Posterior vena cava (tissue), 2 donors: ENCODE measurements at places on chromosomes 3 and 15. TPM values are rescaled to one million over a fixed set of nuclear protein-coding genes. Genes with fewer than 3 reads are reported as not detected.

- DNase-seq: no peak
These were observed 457.1 kb downstream of the MFSD1 start for GRCh38 chr3:159258934-159259333.

DNA sequence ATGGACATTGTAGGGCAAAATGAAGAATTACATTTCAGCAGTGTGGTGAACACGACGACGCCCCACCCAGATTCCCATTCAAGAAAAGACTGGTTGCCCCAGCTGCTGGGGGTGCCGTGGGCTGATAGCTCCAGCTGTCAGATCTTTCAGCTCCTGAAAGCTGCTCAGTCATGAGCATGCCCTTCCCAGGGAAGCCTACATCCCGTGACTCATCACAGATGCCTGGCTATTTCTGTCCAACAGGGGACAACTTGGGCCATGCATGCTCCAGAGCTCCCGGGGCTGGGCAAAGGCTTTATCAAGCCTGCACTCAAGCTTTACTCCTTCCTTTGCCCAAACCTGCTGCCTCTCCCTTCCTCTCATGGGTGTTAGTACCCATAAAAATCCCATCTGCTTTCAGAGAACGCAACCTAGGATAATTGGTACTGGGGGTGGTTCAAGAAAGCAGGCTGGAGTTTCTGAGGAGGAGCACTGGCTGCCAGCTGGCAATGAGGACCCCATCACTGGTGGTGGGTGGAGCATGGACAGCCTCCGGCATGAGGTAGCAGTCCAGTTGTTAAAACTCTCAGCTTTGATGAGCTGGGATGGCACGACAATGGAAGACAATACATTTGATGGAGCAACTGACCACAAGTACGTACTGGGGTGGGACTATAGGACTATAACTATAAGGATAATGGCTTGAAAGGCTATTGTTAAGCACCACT lies 16.4 kb upstream of the ST8SIA2 start:
- DNase-seq: no peak

DNA sequence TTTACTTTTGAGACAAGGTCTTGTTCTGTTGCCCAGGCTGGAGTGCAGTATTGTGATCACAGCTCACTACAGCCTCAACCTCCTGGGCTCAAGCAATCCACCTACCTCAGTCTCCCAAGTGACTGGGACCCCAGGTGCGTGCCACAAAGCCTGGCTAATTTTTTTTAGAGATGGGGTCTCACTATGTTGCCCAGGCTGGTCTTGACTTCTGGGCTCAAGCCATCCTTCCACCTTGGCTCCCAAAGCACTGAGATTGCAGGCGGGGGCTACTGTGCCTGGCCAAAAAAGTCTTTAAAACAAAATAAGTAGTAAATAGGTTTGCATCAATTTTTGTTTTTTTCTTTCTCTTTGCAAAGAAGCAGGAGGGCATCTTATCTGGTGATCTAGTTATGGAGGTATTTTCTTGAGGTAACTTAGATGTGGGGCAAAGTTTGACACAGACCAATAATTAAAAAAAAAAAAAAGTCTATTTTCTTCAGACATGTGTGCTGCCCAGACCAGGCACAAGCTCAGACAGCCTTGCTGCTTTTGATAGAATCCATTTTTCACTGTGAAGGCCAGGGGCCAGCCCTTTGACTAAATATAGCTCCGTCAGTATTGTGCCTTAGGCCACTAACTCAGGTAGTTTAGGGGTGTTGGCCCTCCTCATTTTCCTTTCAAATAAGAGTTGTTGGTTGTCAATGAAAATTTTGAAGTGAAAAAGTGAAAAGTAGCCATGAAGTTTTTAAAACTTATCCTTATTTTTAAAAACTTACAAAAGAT lies 2.5 kb downstream of the ARL6IP5 start:
- no peak for DNase-seq

DNA sequence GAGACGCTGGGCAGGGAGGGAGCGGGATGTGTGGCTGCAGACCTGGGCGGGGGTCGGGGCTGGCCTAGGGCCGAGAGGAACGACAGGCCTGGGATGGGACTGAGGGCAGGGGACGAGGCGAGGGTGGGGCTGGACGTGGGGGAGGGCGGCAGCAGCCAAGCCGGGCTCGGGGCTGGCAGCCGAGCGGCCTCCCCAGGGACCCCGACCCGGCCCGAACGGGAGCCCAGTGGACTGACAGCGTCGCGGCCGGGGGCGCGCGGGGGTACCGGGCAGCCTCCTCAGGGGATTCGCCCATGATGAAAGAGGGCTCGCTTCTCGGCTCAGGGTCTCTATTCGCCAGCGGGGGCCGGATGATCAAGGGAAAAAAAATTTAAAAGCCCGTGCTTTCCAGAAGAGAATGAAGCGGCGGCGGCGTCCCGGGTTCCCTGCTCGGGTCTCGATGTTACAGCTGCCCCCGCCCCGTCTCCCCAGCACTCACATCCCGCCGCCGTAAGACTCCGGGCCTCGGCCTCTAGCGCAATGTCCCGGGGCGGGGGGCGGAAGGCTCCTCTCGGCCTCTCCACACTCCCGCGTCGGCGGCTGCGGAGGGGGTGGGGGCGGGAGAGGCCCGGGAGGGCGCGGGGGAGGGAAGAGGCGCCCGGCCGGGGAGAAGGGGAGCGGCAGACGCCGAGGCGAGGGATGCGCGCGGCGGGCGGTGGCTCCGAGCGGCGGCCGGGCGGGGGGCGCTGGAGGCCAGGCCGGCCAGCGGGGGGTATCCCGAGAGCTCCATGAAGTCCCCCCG lies 4.3 kb downstream of the PTH1R start:
- DNase-seq: no peak

Gene LRRIQ4
- not detected for total RNA-seq

Gene PIK3CA
- total RNA-seq: 34.9 TPM

Gene BCL2A1
- 3.6 TPM for total RNA-seq
